AG08396 (cell line): ENCODE measurements at places on chromosomes 7 and 10.

GRCh38 chr7:75884476-75884875 is 5.6 kb downstream of the RHBDD2 start:
- no peak for DNase-seq

DNA sequence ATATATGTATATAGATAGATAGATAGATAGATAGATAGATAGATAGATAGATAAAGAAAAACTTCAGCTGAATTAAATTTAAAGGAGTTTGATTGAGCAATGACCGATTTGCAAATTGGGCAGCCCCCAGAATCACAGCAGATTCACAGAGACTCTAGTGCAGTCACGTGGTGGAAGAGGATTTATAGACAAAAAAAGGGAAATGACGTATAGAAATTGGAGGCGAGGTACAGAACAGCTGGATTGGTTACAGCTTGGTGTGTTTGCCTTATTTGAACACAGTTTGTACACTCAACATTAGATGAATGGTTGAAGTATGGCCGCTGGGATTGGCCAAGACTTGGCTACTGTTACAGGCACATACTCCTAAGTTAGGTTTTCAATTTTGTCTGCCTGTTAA is 8.2 kb upstream of the PODXL start:
- no peak for DNase-seq

- DNase-seq = no peak
Measured at GRCh38 chr7:51251290-51251689, 65.3 kb downstream of the COBL start.

- DNase-seq = no peak
Measured at GRCh38 chr7:102192790-102193189, 93.9 kb upstream of the SH2B2 start.

DNA sequence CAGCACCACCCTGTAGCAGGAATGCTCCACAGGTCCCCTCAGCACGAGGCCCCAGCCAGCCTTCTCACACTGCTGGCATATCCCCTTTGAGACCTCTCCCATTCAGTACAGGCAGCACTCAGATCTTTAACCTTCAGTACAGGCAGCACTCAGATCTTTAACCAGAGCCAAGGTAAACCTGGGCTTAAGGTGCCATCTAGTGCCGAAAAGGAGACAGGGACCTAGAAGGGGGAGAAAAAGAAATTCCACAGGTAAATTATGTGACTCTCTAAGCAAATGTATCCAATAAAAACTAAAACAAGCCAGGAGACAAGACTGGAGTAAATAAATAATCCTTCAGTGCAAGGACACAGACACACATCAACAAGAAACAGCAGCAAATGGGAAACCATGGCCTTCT is 358.6 kb downstream of the PTPRN2 start:
- no peak for DNase-seq

GRCh38 chr7:44073664-44074348 is 8.4 kb upstream of the PGAM2 start:
- peak; percentile 63 for DNase-seq
